ENCODE measurements at places on chromosomes 1 and 21.

DNA sequence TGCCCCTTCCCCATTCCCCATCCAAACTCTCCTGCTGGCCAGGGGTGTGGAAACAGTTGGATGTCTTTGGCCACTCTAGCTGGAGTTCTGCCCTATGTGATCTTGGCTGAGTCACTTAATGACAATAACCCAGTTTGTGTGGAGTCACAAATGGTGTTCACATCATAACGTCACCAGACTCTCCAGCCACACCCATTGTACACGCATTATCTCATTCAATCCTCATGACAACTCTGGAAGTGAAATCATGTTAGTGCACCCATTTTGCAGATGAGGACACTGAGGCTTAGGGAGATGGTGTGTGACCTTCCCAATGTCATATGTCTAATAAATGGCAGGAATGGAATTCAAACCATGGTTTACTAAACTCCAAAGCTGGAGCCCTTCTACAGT lies 1.2 kb upstream of the CDA start:
- DNase-seq = no peak

DNA sequence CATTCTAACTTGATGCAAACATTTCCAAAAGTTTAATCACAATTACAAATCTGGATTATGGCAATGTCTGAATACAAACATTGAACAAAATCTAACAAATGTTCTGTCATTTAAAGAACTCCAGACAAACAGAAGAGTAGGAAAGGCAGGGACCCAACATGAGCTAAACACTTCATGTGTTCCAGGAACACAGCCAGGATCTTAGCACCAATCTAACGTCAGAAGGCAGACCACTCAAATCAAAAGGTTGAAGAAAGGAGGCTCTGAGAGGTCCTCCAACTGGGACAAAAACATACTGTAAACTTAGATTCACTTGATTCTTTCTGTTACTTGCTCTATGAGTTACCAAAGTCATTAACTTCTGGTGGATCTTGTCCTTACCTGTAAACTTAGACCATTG lies 374.0 kb downstream of the NEGR1 start:
- no peak for DNase-seq

- no peak for DNase-seq
Measured at GRCh38 chr1:58815686-58816071, 31.8 kb upstream of the JUN start.

- DNase-seq = no peak
Measured at GRCh38 chr1:88877911-88878310, 13.5 kb downstream of the GTF2B start.

DNA sequence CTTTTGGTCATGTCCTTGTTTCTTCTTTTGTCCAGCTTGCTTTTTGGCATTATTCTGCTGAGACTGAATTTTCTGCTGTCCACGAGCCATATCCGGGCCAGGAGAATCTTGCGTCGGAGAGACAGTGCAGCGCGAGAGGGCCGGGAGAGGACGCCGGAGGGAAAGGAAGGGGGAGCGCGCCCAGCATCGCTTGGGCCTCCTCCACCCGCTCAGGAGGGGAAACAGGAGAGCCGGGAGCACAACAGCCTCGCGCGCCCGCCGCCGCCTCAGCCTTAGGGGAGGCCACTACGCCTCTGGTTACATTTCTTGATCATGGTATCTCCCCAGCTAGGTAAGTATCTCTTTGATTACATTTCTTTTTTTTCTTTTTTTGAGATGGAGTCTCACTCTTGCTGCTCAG lies 7.4 kb upstream of the DEGS1 start:
- no peak for DNase-seq

- DNase-seq = no peak
Measured at GRCh38 chr1:202247837-202248795, 54.5 kb downstream of the LGR6 start.

GRCh38 chr1:165487921-165488320 lies 43.0 kb upstream of the RXRG start:
- DNase-seq = no peak

DNA sequence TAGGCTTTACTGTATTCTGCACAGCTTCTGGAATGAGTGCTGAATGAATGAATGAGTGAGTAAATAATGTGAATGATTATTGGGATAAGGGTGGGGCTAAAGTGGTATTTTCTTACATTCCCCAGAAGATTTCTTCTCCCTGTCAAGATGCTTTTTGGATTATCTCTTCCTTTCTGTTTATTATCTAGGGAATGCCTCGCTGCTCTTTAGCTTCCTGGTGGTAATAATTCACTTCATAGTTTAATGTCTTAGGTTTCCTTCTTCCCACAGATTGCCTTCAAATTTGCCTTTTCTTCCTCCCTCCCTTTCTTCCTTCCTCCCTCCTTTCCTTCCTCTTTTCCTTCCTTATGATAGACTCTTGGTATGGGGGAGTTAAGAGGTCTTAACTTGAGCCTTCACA lies 24.0 kb downstream of the DDR2 start:
- DNase-seq = no peak

GRCh38 chr1:88976235-88976634 lies 16.2 kb downstream of the KYAT3 start:
- DNase-seq = no peak

GRCh38 chr1:174911606-174912005 lies 88.1 kb upstream of the CACYBP start:
- DNase-seq = no peak

GRCh38 chr1:8698012-8698630 lies 119.3 kb downstream of the RERE start:
- DNase-seq = no peak

GRCh38 chr1:59318271-59318860 lies 21.5 kb downstream of the FGGY start:
- no peak for DNase-seq

DNA sequence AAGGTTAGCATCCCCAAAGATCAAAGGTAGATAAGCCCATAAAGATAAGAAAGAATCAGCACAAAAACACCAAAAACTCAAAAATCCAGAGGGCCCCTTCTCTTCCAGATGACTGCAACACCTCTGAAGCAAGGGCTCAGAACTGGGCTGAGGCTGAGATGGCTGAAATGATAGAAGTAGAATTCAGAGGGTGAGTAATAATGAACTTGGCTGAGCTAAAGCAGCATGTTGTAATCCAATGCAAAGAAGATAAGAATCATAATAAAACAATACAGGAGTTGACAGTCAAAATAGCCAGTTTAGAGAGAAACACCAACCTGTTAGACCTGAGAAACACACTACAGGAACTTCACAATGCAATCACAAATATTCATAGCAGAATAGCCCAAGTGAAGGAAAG lies 406.9 kb upstream of the CXADR start:
- no peak for DNase-seq

GRCh38 chr1:55128418-55128995 lies 86.7 kb downstream of the USP24 start:
- DNase-seq = no peak

GRCh38 chr21:38241029-38241740 lies 15.6 kb upstream of the KCNJ15 start:
- DNase-seq = no peak

- DNase-seq = no peak
Measured at GRCh38 chr1:58699011-58699762, 675 bp downstream of the MYSM1 start.

GRCh38 chr1:210280221-210280620 lies 47.6 kb downstream of the SERTAD4 start:
- DNase-seq = no peak

Measured in esophagus squamous epithelium (tissue), 5 donors.